ENCODE measurements at places on chromosomes 2 and 18.

DNA sequence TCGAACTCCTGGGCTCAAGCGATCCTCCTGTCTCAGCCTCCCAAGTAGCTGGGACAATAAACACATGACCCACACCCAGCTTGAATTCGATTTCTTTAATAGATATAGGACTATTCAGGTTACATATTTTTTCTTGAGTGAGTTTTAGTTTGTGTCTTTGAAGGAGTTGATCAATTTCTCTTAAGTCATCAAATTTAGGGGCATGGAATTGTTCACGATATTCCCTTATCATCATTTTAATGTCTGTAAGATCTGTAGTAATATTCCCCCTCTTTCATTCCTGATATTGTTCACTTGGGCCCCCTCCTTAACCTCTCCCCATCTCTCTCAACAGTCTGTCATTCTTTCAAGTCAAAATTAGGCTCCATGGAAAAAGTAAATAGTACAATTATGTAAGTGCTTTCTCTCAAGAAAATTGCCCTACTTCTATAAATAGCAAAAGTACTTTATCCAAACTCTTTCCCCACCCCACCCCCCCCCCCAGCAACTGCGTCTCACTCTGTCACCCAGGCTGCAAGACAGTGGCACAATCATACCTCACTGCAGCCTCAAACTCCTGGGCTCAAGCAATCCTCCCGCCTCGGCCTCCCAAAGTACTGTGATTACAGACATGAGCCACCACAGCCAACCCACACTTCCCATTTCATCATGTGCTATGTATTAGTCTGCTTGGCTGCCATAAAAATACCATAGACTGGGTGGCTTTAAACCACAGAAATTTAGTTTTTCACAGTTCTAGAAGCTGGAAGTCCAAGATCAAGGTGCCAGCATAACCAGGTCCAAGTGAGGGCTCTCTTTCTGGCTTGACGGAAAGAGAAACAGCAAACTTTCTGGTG lies 20.1 kb downstream of the WDR33 start:
- no peak for DNase-seq

- DNase-seq, result no peak
These were observed 59.2 kb downstream of the AAK1 start for GRCh38 chr2:69584127-69584889.

DNA sequence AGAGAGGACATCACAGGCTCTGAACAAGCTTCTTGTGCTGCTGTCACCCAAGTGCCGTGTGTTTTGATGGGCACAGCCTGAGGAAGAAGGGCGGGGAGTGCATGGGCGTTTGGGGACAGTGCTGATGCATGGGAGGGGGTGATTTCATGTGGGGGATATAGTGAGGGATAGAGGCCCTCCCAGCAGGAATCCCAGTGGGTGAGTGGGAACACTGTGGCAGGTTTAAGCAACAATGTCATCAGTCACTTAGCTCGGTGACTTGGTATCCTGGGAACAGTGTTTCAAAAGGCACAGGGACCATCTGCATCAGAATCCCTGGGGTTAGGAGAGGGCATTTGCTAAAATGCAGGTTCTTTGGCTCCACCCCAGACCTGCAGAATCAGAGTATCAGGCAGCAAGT lies 609 bp downstream of the SIGLEC15 start:
- DNase-seq, result no peak

GRCh38 chr2:18065249-18065648 lies 186.8 kb downstream of the KCNS3 start:
- no peak for DNase-seq

DNA sequence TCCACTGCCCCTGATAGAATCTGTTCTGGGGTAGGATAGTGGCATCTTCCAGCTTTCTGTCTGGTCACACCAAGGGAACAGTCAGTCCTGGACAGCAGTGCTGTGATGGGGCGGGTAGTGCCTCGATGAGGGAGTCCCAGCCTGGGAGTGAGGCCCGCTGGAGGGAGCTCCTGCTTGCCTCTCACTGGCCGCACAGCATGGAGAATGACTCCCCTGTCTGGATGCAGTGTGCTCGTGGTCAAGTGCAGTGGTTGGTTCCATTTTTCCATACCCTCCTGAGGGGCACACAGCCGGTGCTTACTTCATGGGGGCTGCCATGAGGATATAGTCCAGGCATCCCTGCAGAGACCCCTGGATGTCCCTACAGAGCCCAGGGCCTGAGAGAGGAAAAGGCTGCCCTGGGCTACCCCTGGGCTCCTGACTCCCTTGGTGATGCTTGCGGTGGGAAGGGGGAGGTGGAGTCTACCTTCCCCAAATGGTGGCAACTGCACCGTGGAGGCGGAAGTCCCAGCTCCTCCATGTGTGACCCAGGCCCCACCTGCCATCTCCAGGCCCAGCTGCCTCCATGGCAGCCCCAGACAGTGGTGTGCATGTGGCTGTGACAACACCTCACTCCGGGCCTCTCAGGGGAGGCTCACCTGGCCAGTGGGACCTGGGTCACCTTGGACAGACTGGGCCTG lies 212.5 kb downstream of the GLI2 start:
- no peak for DNase-seq

DNA sequence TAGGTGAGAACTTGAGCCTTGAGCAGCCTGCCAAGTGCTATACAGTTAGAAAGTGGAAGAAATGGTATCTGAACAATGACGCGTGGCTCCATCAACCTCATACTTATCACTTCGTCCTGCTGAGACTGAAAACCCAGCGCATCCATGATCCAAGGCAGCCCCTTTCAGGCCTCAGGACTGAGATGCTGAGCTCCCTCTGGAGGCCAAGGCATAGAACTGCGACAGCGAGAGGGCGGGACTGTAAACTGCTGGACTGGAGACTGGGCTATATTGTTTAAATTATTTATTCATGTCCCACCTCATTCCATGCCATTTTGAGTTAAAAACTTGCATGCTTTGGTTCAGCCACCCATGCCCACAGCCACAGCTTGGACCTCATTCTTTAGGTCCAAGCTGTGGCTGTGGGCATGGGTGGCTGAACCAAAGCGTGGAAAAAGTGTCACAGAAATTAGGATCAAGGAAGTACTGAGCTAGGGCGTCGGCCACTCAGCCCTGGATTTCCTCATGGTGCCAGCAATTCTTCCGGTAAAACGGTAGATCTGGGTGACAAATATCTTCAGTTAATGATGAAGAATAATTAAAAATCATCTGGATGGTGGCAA lies 195.5 kb downstream of the L3MBTL4 start:
- no peak for DNase-seq

- DNase-seq, result no peak
These were observed 67.2 kb downstream of the REV1 start for GRCh38 chr2:99422599-99422998.

GRCh38 chr2:162888652-162889051 lies 50.1 kb upstream of the KCNH7 start:
- DNase-seq, result no peak

DNA sequence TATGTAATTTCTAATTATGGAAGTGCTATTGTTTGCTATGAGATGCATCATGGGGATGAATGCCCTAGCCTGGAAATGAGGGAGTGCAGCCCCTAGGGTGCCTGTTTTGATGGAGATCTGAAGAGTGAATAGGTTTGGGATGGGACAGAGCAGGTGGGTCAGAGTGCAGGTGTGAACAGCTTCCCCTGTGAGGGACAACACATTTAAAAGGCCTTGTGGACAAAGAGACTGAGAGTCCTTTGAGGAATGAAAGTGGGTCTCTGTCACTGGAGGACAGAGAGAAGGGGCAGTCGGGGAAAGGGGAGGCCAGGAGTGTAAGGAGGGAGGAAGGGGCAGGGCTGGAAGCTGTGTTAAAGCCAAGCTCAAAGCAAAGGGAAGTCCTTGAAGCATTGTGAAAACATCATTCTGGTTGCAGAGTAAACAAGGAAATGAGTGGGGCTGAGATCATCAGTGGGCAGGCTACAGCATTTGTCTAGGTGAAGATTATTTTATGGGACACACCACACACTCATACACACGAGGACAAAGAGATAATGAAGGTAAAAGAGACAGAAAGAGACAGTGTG lies 877.6 kb downstream of the SLC4A3 start:
- no peak for DNase-seq

DNA sequence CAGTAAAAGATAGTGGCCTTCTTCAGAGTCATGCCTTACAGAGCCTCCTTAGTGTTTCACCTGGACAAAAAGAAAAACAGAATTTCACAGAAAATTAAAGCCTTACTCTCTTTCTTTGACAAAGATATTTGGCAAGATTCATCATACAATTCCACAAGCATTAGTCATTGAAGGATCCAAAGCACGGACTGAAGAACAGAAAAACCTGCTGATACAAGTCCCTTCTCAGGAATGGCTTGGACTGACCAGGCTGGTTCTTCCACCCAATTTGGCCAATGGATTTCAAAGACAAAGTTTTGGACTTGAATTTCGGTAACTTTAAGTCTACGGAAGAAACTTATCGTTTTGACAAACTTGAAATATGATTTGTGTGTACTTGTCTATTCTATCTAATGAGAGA lies 39.1 kb upstream of the GALNT3 start:
- DNase-seq, result no peak

All from activated CD8-positive, alpha-beta memory T cell treated with anti-CD3 and anti-CD28 coated beads for 4 hours (primary cell).